Activated CD4-positive, CD25-positive, alpha-beta regulatory T cell treated with anti-CD3 and anti-CD28 coated beads, Interleukin-2, amount 50 U/mL, for 24 hours (primary cell): ENCODE measurements at places on chromosomes 12 and 14.

DNA sequence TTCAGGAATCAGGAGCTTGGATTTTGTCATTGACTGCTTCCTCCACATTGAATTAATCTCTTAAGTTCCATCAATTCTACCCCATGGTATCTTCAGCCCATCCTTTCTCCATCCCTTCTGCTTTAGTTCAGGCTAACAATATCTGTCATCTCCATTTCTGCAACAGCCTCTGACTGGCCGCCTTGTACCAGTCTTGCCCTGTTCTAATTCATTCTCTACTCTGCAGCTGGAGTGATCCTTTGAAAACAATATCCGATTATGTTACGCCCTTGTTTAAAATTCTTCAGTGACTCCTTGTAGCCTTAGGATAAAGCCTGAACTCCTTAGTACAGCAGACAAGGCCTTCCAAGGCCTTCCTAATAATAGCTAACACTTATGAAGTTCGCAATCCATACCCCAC is 170.2 kb downstream of the ETV6 start:
- no peak for ATAC-seq

GRCh38 chr14:103257211-103257962 is 76.7 kb upstream of the EIF5 start:
- no peak for ATAC-seq

DNA sequence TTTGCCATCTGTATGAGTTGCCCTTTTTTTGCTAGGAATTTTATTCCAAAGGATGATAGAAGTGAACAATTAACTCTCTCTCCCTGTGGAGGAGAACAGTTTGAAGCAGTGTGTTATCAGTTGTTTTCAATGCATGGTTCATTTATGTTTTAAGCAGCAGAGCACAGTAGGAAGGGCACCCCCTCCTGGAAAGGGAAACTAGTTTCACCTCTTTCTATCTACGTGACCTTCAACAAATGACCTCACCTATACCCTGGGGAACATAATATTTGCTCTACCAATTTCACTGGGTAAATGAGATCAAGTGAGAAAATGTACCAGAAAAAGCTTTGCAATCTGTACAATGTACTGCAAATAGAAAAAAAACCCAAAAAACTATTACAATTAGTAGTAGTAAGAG is 5.4 kb upstream of the DCP1B start:
- ATAC-seq: no peak

GRCh38 chr14:64701660-64702059 is 2.6 kb upstream of the PLEKHG3 start:
- ATAC-seq: no peak

- no peak for ATAC-seq
Measured at GRCh38 chr12:51890511-51891171, 2.7 kb downstream of the ANKRD33 start.

DNA sequence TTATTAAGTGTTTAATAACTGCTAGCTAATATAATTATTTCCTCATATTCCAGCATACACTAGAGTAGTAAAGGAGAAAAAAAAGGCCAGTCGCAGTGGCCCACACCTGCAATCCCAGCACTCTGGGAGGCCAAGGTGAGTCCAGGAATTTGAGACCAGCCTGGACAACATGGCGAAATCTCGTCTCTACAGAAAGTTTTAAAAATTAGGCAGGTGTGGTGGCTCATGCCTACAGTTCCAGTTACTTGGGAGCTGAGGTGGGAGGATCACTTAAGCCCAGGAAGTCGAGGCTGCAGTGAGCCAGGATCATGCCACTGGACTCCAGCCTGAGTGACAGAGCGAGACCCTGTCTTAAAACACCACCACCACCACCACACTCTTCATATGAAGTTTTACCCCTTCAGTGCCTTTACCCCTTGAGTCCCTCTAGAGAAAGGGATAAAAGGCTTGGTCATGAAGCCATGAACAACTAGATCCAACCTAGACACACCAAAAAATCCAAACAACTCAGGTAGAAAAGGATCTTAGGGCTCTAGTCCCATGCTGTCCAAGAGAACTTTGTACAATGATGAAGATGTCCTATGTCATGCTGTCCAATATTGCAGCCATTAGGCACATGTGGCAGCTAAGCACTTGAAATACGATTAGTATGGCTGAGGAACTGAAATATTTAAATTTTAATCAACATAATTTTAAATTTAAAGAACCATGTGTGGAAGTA is 29.6 kb downstream of the ATXN2 start:
- ATAC-seq: no peak

- ATAC-seq: no peak
Measured at GRCh38 chr12:80979251-80979650, 41.5 kb upstream of the LIN7A start.

DNA sequence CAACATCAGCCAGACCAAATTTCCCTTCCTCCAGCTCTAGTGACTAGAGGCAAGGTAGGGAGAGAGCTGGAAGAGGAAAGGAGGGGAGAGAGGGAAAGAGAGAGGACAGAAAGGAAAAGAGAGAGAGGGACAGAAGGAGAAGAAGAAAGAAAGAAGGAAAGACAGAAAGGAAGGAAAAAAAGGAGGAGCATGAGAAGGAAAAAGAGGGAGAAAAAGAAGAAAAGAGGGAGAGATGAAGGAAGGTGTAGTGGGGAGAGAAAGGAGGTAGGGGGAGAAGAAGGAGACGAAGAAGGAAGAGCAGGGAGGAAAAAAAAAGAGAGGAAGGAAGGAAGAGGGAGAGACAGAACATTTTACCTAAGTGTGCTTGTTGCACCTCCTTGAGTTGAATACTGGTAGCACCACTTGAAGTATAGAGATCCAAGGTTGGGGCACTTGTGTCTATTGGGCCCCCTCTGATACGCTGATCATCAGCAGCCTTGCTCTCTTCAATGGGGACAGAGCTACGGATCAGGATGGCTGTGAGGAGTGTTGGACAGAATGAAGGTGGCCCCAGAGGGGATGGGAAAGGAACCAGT is 232.5 kb downstream of the SUDS3 start:
- ATAC-seq: no peak

- ATAC-seq: no peak
Measured at GRCh38 chr12:96636895-96637294, 147.5 kb downstream of the CFAP54 start.

GRCh38 chr14:79614448-79614847 is 596.9 kb downstream of the DIO2 start:
- ATAC-seq: no peak
